T-helper 2 cell treated with Interferon-gamma antibody and Interleukin-4, amounts not matched to agents 100 ng/mL and 5 ng/mL, for 36 hours (primary cell): ENCODE measurements at places on chromosomes 5 and 9. TPM values are rescaled to one million over a fixed set of nuclear protein-coding genes. Genes with fewer than 3 reads are reported as not detected.

The PCDHGC4 gene
- 0.05 TPM in 1 of 2 replicates, not detected in the other for total RNA-seq

The RC3H2 gene
- 46.1 and 48.9 TPM in 2 replicates for total RNA-seq

The C9 gene
- total RNA-seq: not detected in 2 replicates

The CARD6 gene
- 4.4 and 5.0 TPM in 2 replicates for total RNA-seq

The TERT gene
- 9.0 and 11.2 TPM in 2 replicates for total RNA-seq

The COL23A1 gene
- total RNA-seq: 0.07 and 0.09 TPM in 2 replicates

The WWC1 gene
- total RNA-seq: not detected in 2 replicates

The GRXCR2 gene
- not detected in 2 replicates for total RNA-seq

The THBS4 gene
- 0.61 and 0.68 TPM in 2 replicates for total RNA-seq

The CCNI2 gene
- 8.6 and 11.2 TPM in 2 replicates for total RNA-seq

The SARDH gene
- total RNA-seq: 0.68 and 0.73 TPM in 2 replicates

The SLC1A1 gene
- total RNA-seq: 0.07 TPM in 1 of 2 replicates, not detected in the other

The KIAA1191 gene
- 46.4 and 50.0 TPM in 2 replicates for total RNA-seq

The SH3TC2 gene
- total RNA-seq: not detected in 2 replicates

The FLT4 gene
- 0.95 and 1.4 TPM in 2 replicates for total RNA-seq

The TRPM3 gene
- not detected in 2 replicates for total RNA-seq

The PCAT7 gene
- total RNA-seq: not detected in 2 replicates

The HAVCR2 gene
- total RNA-seq: 44.5 and 45.9 TPM in 2 replicates

The CFAP90 gene
- not detected in 2 replicates for total RNA-seq

The BARHL1 gene
- total RNA-seq: not detected in 2 replicates

The ENG gene
- total RNA-seq: 21.4 and 23.0 TPM in 2 replicates

The SWI5 gene
- 11.8 and 12.0 TPM in 2 replicates for total RNA-seq
